ENCODE measurements at places on chromosomes 5 and 9.

DNA sequence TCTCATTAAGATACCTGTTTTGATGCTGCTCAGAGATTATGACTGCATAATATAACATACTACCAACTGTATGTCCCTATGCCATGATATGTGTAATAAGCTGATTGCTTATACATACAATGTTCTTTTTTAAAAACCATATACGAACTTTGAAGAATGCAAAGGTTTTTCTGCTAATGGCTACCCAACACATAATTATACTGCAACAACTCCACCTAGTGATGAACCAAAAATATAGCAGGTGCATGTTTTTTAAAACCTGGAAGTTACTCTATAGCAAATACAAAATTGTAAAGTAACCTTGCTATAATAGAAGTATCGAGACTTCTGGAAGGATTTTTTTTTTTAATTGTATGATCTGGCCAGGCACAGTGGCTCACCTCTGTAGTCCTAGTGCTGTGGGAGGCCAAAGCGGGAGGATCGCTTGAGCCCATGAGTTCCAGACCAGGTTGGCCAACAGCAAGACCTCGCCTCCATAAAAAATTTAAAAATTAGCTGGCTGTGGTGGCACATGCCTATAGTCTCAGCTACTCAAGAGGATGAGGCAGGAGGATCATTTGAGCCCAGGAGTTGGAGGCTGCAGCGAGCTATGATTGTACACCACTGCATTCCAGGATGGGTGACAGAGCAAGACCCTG, 49.1 kb downstream of the HOMER1 start:
- DNase-seq = no peak

DNA sequence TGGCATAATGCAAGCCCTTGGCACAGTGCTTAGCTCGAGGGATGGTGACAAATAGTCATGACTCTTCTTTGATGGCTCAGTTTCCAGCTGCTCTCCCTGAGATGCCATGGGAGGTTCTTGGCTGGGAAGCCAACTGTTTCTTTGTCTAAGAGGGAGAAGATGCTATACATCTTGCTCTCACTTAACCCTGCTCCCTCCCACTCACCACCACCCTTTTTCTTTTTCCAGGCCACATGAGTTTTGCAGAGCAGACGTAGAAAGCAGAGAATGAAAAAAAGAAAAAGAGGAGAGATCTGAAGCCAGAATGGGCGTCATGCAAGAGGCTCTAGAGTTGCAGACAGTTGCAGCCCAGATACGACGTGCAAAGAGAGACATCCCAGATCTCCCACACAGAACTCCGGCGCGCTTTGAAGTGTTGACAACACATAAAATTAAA, 160.5 kb downstream of the FGF18 start:
- DNase-seq = no peak

DNA sequence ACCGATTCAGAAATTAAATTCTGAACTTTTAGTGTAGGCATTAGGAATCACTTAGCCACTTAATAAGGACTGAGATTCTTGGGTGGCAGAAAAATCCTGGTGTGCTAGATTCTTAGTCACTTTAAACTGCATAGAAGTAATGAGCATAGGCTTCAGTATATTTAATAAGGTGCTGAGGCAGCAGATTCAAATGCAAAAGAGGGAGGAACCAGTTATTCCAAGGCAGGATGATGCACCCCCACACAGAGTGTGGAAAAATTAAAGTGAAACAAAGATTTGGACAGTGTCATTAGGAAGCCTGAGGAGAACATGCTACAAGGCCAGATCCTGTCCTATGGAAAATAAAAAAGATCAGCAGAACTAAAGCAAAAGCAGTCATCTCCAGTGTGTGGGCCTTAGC, 217.7 kb downstream of the PJA2 start:
- no peak for DNase-seq

DNA sequence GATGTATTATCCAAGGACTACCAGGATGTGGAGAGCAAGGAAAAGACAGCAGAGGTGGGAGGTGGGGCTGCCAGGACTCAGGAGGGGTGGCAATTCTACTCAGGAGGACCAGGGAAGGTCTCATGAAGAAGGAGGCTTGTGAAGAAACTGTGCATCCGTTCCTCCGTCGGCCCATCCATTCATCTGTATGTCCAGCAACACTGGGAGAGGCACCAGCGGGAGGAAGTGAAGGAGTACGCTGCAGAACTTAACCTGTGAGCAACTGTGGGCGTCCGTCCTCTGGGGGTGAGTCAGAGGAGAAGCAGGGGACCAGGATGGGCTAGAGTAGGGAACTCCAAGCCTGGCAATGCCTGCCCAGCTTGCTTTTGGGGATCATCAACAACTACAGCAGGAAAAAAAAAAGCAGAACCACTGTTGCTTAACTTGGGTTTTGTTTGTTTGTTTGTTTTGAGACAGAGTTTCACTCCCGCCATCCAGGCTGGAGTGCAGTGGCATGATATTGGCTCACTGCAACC, 47.3 kb upstream of the NEURL1B start:
- no peak for DNase-seq

DNA sequence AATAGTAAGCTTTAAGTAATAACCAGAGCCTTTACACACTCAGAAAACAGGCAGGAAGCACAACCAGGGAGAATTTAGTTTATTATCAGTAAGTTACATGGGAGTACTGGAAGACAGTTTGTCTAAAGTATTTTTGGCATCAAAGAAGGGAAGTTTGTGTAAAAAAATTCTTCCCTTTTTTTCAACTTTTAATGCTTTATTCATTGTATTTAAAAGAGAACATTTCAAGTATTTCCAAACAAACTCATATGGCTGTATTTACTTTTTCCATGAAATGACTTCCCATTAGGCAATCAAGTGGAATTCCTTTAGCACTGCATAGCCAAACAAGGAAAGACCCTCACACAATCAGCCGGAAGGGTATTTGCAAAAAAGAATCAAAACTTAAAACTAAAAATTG, 26.7 kb downstream of the RNF145 start:
- no peak for DNase-seq

DNA sequence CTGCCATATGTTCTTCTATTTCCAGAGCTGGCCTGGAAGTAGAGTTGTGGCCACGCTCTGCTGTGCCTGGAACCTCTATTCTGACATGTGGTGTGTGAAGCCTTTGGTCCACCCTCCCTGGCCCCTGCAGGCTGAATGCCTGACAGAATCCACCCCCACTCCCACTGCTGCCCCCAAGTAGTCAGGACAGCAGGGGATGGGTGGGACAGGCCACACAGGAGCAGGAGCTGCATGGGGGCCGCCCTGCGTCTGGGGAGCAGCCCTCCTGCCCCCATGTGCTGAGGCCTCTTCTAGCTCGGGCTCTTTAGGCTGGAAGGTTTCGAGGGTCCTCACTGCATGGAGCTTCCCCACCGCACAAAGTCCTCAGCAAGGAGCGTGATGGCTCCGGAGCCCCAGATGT, 32.6 kb upstream of the IRX4 start:
- no peak for DNase-seq

DNA sequence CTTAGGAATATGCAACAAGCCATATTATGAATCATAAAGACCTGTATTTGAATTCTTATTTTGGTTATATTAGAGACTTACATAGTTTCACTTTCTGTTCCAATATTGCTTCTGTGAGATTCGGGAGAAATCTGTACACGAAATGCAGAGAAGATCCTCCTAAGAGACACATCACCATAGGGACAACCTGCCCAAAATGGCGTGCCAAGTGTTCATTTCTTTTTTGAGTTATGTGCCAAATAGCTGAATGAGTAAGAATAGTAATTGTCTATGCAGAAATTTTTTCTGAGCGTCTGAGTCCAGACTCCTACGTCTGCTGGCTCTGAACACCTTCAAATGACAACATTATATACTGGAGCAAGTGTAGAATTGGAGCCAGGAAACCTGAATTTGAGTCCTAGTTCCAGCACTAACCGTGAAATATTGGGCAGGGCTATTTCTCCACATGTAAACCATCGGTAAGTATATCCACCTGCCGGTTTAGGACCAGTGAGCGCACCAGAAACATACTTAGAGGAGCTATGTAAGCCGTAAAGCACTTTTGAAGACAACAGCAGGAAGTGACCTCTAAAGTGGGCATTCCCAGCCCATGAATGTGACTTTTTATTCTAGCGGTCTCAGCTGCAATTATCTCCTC, 163.9 kb upstream of the DMRT1 start:
- DNase-seq = no peak

DNA sequence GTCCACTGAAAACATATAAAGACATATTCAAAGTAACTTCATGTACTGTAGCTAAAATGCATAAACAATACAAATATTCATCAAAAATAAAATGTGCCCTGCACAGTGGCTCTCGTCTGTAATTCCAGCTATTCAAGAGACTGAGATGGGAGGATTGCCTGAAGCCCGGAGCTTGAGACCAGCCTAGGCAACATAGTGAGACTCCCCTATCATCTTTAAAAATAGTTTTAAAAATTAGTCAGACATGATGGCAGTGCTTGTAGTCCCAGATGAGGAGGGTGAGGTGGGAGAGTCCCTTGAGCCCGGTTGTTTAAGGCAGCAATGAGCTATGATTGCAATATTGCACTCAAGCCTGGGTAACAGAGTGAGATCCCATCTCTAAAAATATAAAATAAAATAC, 534.1 kb downstream of the ANXA1 start:
- DNase-seq = no peak

- DNase-seq = no peak
Observed at GRCh38 chr9:35835216-35835632, 6.2 kb downstream of the TMEM8B start.

DNA sequence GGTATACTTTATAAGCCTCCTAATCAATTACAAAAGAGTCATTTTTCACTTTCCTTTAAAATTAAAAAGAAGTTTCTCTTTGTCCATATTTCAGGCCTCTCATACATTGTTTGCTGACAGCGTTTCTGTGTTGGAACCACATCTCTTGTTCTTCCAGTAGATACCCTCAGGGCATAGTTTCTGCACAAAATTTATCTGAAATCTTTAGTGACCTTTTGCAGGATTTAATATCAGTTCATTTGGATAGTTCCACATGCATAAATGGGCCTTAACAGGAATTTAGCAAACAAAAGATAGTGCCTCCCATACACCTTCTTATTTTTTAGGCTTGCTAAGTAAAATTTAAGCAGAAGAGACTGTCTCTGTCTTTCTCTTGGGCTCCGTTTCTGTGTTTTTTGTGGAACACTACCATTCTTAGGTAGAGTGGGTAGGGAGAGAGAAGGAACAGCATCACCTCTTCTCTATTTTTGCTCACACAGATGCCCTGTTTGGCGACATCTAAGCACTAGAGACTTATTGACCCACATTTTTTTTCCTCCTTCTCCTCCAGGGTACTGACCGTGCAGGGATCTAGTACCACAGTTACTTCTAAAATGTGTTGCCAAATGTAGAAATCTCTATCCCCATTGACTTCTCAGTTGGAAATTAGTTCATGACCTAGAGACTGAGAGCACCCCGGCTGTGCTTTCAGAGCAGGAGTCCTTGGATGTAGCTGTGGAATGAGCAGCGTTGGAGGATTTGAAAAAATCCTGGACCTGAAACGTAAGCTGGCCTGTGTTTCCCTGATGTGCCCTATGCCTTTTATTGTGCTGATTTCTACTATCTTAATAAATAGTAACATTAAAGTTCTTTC, 22.1 kb downstream of the ARHGAP26 start:
- DNase-seq = no peak

GRCh38 chr5:130279386-130279785, 375.1 kb downstream of the CHSY3 start:
- DNase-seq = no peak

DNA sequence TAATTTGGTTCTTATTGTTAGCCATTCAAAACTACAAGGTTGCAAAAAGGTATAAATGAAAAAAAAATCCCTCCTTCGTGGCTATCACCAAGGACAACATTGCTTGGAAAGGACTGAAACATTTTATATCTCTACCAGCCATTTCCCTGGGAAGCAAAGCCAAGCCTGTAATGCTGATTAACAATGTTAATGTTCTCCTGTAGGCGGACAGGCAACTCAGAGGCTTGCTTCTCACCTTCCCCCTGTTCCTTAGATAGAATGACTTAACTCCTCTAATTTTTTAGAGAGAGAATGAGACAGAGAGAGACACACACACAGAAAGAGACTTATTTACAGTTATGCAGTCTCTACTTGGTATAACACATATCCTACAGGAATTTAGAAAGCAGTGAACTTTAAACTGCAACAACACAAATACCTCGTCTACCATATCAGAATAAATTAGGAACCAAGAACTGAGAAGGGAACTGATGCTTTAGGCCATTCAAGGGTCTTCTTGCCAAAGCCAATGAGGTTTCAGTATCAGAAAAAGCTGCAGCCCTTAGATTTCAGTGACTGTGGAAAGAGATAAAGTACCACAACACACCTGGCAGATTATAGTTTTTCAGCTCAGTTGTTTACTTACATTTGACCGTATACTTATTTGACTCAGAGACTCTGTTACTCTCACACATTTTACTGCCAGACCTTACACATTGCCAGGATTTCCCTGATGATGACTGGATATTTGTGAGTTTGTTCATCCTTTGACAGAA, 20.9 kb upstream of the MAN2A1 start:
- no peak for DNase-seq

DNA sequence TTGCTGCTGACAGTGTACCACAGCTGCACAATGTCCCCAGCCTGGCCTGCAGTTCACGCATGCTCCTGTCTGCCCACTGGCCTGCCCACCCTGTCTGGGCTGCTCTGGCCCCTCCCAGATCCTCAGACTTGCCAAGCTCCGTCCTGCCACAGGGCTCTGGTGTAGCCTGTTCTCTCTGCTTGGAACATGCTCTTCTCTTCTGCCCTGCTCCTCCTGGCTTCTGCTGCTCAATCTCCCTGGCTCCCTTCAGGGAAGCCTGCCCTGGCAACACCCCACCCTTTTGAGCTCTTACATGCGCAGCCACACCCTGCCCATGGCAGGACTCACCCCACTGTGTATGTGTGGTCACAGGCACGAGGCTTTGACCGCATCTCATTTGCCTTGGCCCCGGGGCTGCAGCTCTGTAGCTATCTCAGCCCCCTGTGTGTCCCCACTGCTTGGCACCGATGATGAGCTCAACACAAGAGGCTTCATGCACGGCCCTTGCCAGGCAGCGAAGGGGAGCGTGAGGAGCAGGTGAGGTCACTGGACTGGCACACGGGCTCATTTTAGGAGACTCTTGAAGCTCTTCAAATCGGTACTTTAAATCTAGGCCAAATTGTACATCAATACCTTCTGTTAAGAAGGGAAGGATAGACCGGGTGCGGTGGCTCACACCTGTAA, 20.4 kb upstream of the BRD3 start:
- no peak for DNase-seq

- DNase-seq = no peak
Observed at GRCh38 chr5:13081116-13081515, 863.4 kb downstream of the DNAH5 start.

DNA sequence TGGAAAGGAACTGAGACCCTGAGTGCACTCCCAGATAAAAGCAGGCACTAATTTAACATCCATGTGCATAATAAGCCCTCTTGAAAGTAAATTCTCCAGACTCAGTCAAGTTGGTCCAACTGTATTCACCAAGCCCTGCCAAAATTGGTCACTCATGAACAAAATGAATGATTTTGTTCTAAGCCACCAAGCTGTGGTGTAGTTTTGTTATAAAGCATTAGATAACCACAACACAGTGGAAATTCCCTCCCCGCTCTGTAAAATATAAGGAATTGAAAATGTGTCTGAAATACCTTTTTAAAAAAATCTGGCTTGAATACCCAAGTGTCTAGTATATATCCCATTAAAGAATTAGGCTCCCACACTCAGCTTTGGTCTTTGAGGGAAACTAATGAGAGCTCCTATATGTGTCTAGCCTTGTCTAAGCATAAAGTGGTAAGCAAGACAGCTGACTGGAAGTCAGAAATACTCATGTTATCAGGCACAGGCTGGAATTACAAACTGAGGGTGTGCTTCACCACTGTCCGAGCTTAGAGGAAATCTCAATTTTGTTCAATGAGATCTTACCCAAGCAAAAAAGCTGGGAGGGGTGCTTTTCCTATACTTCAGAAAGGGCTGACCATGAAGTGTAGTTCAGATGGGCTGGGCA, 33.2 kb downstream of the IDNK start:
- DNase-seq = no peak

GRCh38 chr9:104091116-104091515, 3.0 kb upstream of the SMC2 start:
- DNase-seq = no peak

Measured in stimulated activated CD8-positive, alpha-beta memory T cell treated with anti-CD3 and anti-CD28 coated beads, Interleukin-2, amount 100 ng/mL, for 1 hour (primary cell).